ENCODE measurements at places on chromosomes 11 and 22.

GRCh38 chr11:709109-709997, 3.3 kb downstream of the EPS8L2 start:
- DNase-seq = no peak

GRCh38 chr11:61922539-61922938, 5.2 kb upstream of the RAB3IL1 start:
- DNase-seq = no peak

DNA sequence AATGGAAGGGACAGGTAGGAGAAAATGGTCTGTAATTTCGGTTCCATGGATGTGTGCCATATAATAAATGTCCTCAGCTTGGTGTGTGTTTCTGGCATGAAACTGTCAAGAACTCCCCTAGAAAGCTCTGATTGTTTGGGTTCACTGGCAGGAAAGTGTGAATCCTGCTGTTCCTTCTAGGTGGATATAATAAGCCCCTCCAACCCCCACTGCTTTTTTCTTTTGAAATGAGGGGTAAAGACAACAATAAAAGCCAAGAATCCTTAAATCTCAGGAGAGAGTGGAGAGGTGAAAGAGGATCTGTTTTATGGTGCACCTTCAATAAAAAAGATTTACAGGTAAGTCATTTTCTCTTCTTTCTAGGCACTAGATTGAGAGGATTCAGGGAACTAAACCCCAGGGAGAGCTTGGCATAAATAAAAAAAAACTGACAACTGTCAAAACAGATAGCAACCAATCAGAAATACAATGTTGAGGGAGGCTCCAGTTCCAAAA, 74.9 kb downstream of the CACNG2 start:
- no peak for DNase-seq

- DNase-seq = no peak
Observed at GRCh38 chr11:70646272-70647049, 248.1 kb downstream of the CTTN start.

DNA sequence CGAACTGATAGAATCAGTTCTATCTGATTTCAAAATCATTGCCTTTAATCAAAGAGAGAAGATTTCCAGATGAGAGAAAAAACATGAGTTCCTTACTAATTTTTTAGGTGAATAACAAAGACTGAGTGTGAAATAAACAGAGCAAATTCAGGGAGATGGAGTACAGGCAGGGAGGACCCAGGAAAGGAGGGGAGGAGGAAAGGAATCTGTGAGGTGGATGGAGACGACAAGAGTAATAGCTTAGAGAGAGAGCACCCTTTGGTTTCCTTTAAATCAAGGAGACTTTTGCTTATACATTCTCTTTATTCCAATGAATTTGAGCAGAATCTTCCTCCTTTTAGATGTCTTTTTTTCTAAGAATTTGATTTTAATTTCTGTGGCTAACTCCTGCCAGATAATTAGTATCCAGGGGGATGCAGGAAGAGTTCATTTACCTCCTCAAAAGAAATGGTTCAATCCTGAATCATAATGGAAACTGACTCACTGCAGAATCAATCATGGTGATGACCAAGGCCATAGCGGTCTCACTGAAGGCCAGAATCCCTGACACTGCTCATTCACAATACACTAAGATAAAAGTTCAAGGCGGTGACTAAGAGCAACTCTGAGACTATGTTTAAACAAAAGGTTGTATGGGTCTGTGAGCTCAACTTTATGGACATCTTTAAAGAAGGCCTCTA, 234.0 kb upstream of the ZC3H12C start:
- DNase-seq = no peak

DNA sequence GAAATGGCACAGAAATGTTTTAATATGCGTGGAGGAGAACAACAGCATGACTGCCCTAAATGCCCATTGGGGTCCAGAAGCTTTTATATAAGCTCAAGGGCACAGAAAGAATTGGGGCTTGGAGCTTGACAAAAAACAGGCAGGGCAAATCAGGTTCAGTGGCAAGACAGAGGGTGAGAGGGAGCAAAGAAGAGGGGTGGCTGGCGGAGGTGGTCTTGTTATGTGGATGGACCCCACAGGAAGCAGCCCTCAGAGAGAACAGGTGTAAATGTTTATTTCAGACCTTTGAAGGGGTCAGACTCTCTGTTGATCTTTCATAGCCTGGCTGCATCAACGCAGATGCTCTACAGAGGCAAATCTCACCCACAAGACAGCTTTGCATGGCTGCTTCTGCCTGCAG, 213.1 kb upstream of the B3GAT1 start:
- no peak for DNase-seq

GRCh38 chr22:49321477-49322055, 506.1 kb downstream of the BRD1 start:
- DNase-seq = no peak

DNA sequence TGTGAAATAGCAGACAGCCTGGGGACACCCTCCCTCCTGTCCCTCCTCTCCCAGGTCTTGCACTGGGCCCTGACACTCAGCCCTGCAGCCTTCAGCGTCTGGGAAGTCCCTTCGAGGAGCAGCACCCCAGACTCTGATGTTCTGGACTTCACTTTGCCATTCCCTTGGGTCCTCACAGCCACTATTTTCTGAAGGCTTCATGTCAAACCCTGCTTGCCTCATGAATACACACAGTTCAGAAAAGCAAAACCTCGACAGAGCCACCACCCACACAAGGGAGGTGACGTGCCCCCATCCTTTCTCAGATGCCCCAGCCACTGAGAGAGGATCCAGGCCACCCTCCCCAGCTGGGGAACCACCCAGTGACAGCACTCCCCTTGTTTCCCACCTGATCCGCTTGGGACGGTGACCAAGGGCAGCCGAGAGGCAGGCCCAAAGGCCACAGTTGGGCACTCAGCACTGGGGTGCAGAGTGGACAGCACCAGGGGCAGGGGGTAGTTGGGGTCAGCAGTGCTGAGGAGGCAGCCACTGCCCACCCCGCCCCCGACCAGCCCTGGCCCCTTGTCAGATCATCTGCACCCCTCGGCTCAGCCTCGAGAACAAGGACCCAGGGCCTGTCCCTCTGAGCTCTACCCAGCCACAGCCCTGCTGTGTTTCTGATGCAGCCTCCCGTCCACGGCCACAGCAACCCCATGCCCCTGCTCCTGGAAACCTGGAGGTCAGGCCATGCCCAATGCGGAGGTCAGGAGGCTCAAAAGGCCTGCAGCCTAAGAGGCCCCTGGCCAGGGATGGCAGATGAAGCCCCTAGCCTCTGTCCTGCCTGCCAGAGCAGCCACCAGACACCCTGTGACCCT, 3.1 kb upstream of the TNNT3 start:
- DNase-seq = no peak

- no peak for DNase-seq
Observed at GRCh38 chr11:66101066-66101464, 31.0 kb downstream of the PACS1 start.

GRCh38 chr22:31302006-31302405, 9.7 kb upstream of the PIK3IP1 start:
- no peak for DNase-seq

DNA sequence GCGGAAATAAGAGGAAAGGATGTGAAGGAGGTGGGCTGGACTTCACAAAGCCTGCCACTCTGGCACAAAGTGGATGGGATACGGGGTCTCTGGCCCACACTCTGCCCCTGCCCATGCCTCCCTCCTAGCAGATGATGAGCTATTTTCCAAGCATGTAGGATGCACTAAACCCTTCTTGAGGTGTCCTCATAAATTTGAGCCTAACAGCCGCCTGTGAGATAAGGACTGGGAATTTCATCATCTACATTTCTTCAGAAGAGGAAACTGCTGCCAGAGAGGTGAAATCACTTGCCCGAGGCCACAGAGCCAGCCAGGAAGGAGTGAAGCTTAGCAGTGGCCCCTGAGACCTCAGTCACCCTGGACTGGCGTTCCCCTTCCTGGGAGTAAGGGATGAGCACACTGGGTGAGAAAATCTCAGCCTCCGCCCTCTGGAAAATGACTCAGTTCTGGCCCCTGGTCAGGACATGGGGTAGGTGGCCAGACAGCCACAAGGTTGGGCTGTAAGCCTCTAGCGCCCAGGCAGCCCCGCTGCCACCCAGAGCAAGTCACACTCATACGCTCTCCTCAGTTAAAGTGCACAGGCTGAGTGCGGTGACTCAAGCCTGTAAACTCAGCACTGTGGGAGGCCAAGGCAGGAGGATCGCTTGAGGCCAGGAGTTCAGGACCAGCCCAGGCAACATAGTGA, 27.9 kb downstream of the MB start:
- DNase-seq = no peak

DNA sequence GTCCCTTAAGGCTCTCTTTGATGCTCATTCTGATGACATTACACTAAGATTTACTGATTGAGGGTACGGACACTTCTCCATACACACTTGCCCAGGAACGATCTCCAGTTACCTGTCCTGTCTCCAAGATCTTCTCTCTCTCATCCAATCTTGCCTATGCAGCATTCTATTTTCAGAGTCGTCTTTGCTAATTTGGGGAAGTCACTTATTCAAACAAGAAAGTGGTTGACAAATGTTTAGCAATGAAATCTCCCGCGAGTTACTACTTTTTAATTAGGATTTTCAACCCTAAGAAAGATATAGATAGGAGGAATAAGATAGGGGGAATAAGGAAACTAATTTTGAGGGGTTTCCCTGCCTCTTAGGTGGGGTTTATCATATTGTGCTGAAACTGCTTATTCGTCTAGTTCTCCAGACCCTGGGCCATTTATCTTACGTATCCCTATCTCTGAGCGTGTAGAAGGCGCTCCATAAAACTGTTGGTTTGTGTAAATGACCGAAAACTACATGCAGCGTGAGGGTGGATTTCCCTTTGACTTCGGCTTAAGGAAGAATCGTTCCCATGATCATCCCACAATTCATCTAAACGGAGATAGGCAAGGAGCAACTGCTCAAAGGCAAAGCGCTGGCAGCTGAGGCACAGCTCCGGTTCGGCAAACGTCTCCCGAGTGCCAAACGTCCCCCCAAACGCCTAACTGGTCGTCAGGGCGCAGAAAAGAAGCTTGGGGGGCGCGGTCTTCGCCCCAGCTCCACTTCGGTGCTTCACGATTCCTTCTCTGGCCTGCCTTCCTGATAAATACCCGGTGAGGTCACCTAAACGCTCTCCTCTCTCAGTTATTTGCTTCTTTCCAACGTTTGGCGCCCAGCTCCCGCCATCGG, 804 bp downstream of the APIP start:
- DNase-seq = no peak

- no peak for DNase-seq
Observed at GRCh38 chr11:122155765-122156527, 39.9 kb upstream of the BLID start.

DNA sequence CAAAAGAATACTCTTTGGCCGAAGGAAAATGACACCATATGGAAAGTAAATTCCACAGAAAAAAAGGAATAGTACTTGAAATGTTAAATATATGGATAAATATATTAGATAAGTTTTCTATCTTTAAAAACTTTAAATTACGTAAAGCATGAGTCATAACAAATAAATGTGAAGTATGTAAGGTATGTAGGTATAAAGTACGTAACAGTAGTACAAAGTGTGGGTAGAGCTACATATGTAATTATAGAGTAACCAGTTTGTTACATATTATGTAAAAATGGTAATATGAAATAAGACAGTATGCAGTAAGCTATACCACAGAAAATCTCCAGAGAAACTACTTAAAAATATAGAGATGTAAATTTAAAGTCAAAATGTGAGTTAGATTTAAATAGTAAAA, 582.3 kb upstream of the CHORDC1 start:
- DNase-seq = no peak

- DNase-seq = no peak
Observed at GRCh38 chr11:117295438-117296137, 4.4 kb downstream of the BACE1-AS start.

GRCh38 chr22:29524442-29525191, 28.9 kb downstream of the THOC5 start:
- peak; percentile 3 for DNase-seq

DNA sequence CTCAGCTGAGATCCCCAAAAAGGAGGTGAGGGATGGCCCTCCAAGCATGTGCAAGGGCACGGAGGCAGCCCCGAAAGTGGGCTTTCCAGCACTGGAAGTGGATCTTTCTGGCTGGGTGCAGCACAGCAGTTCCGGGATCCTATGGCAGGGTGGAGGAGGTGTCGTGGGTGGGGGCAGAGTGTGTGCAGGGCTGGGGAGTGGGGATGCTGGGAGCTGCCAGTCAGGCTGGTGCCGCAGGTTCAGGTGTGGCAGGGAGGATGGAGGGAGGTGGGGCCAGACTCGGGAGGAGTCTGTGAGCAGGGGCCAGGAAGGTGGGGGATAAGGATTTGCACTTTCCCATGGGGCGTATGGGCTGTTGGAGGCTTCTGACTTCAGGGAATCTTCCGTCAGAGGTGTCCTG, 60.2 kb downstream of the CACNA1I start:
- no peak for DNase-seq

DNA sequence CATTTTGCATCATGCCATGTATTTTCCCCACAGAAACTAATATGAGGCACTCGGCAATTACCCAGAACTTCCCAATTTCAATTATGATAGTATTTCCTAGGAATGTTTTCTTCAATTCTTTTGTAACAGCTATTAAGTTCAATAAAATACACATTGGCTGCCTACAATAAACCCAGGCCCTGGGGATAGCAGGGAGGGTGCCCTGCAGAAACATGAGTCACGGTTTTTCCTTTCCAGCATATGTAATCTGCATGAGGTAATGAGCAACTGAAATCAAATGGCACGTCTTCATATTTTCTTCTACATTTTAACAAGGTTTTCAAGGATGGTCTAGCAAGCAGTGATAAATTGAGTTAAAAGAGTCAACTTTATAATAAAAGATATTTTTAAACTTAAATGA, 32.0 kb downstream of the GUCY1A2 start:
- DNase-seq = no peak

DNA sequence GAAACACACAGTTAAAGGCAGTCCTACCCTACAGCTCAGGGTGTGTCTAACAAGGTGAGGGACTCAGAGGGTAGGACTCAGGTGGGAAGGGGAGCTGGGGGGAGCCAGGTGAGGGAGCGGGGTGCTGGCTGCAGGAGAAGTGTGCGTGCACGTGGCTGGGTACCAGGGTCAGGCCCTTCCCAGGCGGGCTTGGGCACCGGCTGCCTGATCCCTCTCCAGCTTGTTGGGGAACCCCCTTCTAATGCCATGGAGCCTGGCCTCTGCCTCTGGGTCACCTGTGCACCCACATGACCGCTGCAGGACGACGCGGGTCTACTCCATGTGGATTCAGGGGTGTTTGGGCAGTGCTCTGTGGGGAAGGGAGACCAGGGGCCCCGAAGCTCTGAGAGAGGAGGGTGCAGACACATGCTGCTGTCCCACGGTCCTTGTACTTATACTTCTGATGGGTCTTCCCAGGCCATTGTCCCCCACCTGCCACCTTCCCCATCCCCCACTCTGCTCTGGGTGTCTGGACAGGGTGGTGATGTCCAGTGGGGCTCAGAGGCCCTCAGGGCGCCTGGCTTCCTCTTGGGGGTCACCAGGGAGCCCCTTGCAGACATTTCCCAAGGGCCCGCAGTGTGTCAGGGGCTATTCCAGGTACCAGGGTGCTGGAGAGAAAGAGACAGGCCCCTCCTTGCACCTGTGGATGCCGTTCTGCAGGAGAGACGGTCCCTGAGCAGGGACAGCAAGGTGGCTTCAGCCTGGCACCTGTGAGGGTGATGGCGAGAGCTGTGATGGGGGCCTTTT, 10.4 kb upstream of the MRGPRD start:
- DNase-seq = no peak

DNA sequence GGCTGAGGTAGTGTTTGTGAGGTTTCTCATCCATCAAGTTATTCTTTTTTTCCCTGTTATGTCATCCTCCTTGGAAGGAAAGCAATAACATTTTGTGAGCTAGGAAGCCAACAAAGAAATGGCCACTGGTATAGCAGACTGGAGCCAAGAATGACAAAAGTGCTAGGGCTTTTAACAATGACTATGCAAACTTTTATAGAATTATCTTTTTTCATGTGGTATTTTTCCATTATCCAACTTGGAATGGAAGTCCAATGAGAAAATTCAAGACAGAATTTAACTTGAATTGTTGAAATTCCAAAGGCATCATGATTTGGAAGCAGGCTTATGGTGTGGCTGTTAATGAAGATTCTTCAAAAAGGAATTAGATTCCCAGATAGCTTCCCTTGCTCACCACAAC, 216.4 kb upstream of the PDGFD start:
- DNase-seq = no peak
